ENCODE measurements at places on chromosomes 12 and 14. TPM values are rescaled to one million over a fixed set of nuclear protein-coding genes. Genes with fewer than 3 reads are reported as not detected.

DNA sequence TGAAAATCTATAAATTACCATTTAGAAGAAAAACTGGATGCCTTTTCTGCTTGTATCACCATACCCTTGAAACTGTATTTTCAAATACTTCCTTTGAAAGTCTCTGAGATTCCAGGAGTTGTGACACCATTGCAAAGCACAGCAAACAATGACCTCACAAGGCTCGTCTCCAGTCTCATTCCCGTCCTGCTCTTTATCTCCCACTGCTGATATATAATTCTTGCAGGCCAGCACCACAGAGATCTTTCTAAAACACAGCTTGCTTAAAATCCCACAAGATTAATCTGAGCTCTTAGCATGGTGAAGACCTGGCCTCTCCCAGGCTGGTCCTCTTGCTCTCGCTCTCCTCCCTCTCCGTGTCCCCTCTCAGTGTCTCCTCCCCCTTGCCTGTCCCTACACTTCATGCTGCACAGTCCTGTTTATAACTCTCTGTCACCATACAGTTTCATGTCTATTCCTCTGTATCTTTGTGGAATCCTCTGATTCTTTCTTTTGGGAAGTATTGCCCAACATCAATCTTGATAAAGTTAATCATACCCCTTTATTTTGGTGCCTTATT, 51.8 kb downstream of the ZFYVE21 start:
- no peak for DNase-seq

DNA sequence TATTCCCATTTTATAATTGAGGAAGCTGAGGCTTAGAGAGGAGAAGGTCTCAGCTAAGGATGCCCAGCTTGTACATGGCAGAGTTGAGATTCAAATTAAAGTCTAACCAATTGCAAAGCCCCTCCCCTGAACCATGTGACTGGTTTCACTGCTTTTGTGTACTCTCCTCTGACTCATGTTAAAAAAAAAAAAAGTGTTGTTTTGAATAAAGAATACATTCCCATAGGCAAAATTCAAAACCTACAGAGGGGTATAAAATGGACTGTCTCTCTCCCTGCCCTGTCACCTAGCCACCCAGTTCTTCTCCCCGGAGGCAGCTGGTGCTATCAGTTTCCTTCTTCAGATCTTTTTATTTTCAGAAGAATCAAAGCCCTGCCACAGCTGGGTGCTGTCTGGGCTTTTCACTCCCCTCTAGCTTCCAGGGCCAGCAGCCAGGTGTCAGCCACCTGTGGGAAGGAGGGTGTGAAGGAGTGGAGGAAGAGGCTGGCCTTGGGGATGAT, 5.4 kb downstream of the PSMD9 start:
- peak; percentile 44 for DNase-seq

- no peak for DNase-seq
Observed at GRCh38 chr12:12807970-12808702, 5.0 kb upstream of the DDX47 start.

GRCh38 chr12:546920-547845, 87.4 kb downstream of the B4GALNT3 start:
- DNase-seq, result peak; percentile 62

GRCh38 chr14:88196925-88197324, 126.1 kb downstream of the KCNK10 start:
- no peak for DNase-seq

- DNase-seq, result peak; percentile 22
Observed at GRCh38 chr14:89304972-89305703, 111.9 kb downstream of the FOXN3 start.

DNA sequence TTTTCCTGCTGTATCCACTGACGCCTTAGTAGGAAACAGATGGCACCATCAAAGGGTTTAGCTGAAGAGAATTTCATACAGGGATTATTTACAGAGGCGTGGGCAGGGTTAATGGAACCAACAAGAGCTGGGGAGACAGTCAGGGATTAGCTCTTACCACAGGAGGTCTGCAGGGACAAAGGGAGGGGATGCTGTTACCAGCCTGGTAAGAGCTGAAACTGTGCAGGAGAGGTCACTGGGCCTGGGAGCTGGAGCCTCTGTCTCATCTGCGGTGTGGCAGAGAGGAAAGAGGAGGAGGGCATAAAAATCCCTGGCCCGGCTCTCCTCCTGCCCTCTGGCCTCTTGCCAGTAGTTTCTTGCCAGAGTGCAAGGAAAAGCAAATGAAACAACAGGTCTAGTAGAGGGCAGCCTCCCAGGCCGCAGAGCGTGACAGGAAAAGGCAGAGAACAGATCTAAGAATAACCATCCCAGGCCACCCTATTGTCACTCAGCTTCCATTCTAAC, 18.9 kb upstream of the POC1B start:
- DNase-seq, result peak; percentile 51

DNA sequence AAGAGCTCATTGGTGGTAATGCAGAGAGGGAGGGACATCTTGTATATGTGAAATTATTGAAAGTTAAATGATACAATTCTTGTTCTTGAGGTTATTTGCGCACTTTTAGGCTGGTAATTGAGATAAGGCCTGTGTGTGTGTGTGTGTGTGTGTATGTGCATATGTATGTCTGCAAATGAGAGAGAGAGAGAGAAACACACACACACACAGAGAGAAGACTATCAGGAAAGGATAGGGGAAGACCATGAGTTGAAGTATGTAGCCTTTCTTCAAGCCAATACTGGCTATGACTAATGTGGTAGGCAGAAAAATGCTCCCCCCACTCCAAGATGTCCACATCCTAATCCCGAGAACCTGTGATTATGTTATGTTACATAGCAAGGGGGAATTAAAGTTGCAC, 52.7 kb upstream of the DCD start:
- DNase-seq, result no peak

DNA sequence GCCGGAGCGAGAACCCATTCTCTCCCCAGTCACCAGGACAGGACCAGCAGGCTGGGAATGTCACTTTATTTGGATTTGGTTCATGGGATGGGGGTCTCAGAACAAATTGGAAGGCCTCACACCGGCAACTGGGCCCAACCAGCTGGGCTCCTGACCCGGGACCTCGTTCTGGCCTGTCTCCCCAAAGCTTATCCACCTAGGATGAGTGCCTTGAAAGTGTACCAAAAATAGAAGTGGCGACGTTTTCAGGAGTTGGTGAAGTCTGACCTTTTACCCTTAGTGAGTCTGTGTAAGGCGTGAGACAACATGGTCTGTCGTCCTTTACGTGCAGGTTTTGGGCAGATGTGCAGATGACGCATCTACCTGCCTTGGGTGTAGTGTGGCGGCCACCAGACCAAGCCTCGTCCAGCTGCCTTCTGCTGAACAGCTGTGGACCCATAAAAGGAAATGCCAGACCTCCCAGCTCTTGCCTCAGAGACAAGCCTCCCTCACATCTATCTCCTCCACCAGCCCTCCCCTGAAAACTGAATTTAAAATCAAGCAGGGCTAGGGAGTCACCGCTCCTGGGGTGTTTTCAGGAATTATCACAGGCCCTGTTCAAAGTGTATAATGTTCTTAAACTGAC, 36.6 kb upstream of the CLMN start:
- no peak for DNase-seq

DNA sequence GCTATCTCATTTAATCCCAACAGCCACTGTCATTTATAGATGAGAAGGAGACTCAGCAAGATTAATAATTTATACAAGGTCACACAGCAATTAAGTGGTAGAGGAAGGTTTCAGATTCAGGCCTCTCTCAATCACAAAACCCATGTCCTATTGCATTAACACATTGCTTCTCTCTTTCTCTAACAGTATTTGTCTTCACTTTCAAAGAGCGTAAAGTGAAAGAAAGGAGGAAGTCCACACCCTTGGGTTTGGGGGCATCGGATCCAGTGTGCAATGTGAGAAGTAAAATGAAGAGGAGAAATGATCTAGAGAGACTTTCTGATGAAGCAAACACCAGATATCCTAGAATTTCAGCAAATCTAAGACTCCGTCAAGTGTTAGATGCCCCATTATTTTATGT, 7.0 kb upstream of the VRK1 start:
- no peak for DNase-seq

- DNase-seq, result peak; percentile 80
Observed at GRCh38 chr14:59482541-59483331, 1.5 kb downstream of the L3HYPDH start.

DNA sequence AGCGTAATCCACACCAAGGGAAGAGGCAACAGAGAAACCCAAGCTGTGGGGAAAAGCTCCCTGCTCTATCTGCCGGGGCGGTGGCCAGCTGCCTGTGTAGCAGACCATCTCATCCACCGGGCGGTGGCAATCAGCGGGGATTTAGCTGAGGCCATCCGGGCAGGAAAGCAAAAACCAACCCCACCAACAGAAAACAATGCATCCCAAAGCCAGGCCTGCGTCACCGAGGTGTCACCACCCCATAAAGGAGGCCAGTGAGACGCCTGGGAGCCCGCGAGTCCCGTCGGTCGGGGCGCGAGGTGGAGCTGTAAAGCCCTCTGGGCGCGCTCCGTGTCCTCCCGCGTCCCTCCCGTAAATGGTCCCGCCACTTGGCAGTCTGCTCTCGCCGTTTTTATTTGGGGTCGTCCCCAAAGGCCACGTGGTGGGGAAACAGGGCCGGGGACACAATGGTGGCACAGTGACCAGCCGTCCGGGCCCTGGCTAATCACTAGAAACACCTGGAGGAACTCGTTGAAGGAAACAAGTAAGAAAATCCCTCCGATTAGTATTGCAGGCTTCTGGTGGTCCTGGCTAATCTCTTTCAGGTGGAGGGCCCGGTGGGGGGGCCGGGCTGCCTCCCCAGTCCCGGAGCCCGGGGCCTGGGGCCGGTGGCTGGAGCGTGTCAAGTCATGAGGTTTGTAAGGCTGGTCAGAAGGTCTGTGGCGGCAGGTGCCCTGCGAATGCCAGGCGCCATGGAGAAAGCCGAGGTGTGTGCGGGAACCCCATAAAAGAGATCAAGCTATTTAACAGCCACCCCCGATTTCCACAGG, 94.7 kb upstream of the GSC start:
- no peak for DNase-seq

DNA sequence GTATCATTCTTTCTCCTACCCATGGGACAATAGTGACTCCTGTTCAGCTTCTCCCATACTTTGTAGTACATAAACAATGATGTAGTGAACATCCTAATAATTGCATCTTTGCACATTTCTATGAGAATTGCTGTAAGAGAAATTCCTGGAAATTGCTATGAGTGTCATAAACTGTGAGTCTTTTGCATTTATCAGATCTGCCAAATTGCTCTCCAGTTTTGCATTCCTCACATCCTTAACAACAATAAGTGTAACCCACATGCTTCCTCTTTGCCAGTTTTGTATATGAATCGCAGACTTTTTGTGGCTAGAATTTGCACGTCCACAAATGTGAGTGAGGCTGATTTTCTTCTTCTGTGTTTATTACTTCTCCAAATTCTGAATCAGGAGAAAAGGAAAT, 124.0 kb upstream of the TBX5 start:
- no peak for DNase-seq

- no peak for DNase-seq
Observed at GRCh38 chr14:104887623-104888488, 22.8 kb downstream of the CEP170B start.

DNA sequence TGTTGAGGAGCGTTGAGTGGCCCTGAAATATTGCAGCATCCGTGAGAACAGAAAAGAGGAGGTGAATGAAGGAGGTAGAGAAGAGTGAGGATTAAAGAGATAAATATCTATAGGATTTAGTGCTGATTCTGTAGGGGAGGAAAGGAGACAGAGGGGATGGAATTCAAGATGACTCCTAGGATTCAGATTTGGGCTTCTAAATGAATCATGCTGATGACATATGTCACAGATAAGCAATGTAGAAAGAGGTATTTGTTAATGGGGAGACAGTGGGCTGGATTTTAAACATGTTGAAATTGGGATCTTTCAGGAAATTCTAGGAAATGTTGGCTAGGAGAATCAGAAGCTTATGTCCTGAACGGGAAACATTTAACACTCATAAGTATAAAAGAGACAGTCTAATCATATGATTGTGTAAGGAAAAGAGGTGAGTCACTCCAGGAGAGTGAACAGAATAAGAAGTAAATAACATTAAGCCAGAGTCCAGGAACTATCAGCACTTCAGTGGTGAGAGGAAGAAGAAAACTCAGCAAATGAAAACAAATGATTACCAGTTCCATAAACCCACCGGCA, 58.1 kb upstream of the DIO2 start:
- no peak for DNase-seq

DNA sequence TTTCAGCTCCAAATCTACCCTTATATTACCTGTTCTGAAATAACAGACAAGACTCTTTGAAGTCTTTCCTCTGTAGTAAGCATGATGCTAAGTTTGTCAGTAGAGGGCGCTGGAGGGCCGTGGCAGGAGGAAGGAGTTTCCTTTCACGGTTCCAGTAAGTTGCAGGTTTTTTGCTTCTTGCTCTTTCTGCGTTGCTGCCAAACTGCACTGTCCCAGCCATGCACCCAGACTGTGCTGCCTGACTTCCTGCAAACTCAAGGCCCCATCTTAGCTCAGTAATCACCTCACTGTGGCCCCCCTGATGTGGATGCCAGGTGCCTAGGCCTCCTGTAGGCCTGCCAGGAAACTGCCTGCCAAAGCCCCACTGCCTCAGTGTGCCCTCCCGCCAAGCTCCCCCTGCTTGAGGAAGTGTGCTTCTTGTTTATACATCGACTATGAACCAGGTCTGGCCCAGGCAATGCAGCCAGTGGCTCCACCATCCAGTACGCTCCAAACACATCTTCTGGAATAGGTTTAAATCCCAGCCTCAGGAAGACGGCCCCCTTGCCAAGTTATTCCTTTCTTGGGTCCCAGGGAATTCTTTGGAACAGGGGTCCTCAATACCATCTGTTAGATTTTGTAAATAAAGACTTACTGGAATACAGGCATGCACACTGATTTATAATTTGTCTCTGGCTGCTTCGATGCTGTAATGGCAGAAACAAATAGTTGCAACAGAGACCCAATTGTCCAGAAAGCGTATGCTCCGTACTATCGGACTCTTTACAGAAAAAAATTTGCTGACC, 193.7 kb upstream of the LRIG3 start:
- DNase-seq, result peak; percentile 67

IFI27L2 gene
- 21.0 TPM for total RNA-seq

BCL11B gene
- not detected for total RNA-seq

FAM181A gene
- not detected for total RNA-seq

TPI1 gene
- total RNA-seq, result 1,845 TPM

ADAM21 gene
- total RNA-seq, result 1.7 TPM
